ENCODE measurements at places on chromosomes 1 and 21. TPM values are rescaled to one million over a fixed set of nuclear protein-coding genes. Genes with fewer than 3 reads are reported as not detected.

GRCh38 chr1:3618881-3619671 is 5.7 kb upstream of the TPRG1L start:
- peak; percentile 87 for DNase-seq

GRCh38 chr1:185825556-185825955 is 91.4 kb downstream of the HMCN1 start:
- no peak for DNase-seq

GRCh38 chr1:113479713-113480676 is 89.7 kb downstream of the MAGI3 start:
- no peak for DNase-seq

DNA sequence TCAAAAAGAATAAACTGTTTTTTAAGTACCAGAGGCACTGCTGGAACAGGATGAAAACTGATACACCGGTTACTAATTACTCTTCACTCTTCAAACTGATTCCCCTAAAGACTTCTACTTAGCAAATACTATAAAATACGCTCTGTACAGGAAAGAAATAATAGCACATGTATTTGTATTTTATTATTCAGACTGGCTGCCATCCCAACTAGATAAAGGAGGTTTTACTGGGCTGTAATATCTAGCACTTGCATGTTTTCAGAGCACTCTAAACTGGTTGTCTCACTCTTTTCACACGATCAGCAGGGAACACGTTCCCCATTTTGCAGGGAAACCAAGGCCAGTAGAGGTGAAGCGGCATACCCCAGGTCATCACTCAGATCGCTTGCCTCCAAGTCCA is 9.2 kb downstream of the SMIM12 start:
- no peak for DNase-seq

- no peak for DNase-seq
Observed at GRCh38 chr1:224235813-224236493, 52.9 kb downstream of the DEGS1 start.

DNA sequence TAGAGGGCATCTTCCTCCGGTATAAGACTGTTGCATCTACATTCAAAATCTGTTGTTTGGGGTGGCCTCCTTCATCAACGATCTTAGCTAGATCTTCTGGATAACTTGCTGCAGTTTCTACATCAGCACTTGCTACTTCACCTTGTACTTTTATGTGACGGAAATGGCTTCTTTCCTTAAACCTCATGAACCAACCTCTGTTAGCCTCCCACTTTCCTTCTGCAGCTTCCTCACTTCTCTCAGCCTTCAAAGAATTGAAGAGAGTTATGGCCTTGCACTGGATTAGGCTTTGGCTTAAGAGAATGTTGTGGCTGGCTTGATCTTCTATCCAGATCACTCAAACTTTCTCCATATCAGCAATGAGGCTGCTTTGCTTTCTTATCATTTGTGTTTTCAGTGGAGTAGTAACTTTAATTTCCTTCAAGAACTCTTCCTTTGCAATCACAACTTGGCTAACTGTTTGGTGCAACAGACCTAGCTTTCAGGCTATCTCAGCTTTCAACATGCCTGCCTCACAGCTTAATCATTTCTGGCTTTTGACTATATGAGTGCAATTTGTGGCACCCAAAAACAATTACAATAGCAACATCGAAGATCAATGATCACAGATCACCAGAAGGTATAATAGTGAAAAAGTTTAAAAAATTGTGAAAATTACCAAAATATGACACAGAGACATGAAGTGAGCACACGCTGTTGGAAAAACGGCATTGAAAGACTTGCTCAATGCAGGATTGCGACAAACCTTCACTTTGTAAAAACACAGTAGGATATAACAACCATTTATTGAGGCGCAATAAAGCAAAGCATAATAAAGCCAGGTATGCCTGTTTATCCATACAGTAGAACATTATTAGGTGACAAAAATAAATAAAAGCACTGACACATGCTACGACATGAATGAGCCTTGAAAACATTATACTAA is 56.7 kb upstream of the GFI1 start:
- no peak for DNase-seq

- DNase-seq = no peak
Observed at GRCh38 chr1:151512326-151512725, 1.1 kb downstream of the CGN start.

- DNase-seq = no peak
Observed at GRCh38 chr1:28176492-28177470, at the start of gene PTAFR. Gene PTAFR, minus strand, starts transcription at chr1:28176690. Its CDS starts 25,669 bp downstream, at chr1:28151021.

GRCh38 chr1:3463013-3463385 is 8.5 kb downstream of the ARHGEF16 start:
- no peak for DNase-seq

DNA sequence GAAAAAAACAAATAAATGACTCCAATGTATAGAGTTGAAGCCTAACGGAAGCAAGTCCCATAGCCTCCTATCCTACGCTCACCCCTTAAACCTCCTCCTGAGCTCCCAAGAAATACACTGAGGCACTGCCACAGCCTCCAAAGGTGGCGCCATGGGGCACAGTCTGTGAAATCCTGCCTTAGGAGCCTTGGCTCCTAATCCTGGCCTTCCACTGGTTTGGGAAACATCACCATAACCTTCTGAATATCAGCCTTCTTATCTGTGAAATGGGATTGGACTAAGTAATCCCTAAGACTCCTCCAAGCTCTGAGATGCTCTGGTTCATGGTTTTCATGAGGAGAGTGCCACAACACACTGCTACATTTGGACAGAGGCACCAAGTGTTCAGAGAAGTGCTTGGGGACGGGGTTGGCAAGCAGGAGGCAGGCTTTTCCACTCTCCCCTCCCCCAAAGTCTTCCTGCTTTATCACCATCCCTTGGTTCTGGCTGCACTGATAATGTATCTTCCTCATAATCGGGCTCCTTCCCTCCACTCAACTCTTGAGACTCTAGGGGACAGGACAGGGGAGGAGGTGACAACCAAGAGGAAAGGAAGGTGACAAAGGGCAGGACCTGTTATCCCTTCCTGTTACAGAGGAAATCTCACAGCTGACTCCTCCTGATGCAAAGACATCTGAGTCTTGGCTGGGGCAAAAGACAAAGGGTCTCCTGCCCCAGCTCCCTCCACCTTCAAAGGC is 2.7 kb downstream of the SLAMF7 start:
- no peak for DNase-seq

- DNase-seq = no peak
Observed at GRCh38 chr1:201596101-201596868, 57.4 kb downstream of the NAV1 start.

GRCh38 chr1:15727866-15728534 is 8.1 kb upstream of the SLC25A34 start:
- DNase-seq = no peak

DNA sequence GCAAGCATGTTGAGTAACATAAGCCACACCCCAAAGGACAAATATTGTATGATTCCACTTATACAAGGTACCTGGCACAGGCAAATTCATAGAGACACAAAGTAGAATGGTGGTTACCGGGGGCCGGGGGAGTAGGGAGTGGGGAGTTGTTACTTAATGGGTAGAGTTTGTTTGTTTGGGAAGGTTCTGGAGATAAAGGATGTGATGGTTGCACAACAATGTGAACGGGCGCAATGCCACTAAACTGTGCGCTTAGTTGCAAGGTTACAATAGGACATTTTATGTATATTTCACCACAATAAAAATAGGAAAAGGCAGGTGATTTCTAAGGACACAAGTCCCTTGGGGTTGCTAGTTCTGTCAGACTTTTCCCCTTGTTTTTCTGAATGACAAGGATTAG is 516.6 kb downstream of the KIF26B start:
- DNase-seq = no peak

DNA sequence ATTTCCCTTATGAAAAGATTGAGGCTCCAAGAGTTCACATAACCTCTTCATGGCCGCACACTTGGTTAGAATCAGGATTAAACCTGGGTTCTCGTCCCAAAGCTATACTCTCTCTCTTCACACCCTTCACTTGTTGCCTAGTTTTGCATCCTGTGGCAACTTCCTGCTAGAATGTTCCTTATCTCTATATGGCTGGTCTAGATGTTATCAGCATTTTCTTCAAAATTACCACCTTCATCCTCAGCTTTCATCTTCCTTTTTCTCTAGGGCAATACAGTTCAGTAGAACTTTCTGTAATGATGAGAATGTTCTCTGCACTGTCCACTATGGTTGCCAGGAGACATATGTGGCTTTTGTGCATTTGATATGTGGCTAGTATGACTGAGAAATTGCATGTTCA is 31.1 kb upstream of the BCAR3 start:
- DNase-seq = no peak

- DNase-seq = peak; percentile 31
Observed at GRCh38 chr1:100322436-100323211, 29.7 kb upstream of the CDC14A start.

DNA sequence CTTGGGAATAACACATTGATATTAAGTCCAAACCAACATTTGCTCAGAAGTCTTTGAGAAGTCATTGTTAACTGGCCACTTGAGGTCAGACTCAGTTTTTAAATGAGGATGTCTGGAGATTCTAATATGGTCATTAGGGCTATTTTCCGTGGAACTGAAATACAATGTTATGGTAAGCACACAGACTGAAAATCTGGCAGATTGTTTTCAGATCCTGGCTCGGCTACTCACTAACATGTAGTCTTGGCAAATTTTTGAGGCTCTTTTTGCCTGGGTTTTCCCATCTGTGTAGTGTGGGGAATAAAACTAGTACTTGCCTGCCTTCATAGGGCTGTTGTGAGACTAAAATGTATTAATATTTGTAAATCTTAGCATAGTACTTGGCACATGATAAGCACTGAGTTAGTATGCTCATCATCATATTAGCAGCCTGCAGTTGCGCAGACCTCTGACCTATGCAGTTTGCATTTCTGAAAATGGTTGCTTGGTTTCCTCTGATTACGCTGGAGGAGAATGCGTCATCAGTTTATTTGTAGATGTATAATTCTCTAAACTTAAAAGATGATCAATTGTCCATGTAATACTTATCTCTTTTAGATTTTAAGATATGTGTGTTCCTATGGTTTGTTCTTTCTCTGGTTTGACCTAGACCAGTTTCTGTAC is 100.8 kb downstream of the C1orf21 start:
- no peak for DNase-seq

DNA sequence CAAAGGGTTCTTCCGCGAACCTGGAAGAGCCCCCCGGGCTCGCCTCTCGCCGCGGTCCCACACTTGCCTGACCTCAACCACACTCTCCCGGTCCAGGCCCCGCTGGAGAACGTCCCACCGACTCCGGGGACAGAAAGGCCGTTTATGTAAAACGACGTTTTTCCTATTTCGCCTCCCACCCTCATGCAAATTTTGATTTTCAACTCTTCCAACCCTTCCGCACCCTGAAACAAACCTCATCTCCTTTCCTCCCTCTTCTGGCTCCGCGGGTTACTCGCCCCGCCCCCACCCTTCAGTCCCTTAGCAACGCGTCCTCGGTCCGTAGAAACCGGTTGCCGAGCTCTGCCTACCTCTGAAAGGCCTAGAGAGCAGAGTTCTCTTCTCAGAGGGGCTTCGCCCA is at the start of gene C1orf141:
TSS of gene C1orf141 (minus strand) at position 276 of the 400 bp plus-strand sequence. CDS start 7,730 bp downstream, outside the sequence.
- DNase-seq = no peak

DNA sequence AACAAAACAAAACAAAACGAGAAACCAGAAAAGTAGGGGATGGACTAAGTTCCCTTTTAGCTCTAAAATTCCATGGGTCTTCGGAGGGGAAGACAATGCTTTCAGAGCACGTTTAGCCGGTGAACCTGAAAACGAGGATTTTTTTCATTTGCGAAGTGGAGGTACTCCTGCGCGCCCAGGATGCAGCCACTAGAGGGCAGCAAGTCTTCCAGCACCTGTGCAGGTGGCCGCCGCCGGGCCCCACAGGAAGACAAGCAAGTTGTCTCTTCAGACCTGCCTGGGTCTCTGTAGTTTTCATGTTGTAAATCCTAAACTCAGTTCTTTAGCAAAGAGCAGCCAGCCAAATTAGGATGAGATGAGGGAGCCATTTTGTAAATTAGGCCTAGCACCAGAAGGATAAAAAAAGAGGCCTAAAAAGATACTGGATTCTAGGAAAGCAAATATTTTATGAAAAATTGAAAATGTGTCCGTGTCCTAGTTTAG is 17.7 kb upstream of the SNX27 start:
- peak; percentile 89 for DNase-seq

DNA sequence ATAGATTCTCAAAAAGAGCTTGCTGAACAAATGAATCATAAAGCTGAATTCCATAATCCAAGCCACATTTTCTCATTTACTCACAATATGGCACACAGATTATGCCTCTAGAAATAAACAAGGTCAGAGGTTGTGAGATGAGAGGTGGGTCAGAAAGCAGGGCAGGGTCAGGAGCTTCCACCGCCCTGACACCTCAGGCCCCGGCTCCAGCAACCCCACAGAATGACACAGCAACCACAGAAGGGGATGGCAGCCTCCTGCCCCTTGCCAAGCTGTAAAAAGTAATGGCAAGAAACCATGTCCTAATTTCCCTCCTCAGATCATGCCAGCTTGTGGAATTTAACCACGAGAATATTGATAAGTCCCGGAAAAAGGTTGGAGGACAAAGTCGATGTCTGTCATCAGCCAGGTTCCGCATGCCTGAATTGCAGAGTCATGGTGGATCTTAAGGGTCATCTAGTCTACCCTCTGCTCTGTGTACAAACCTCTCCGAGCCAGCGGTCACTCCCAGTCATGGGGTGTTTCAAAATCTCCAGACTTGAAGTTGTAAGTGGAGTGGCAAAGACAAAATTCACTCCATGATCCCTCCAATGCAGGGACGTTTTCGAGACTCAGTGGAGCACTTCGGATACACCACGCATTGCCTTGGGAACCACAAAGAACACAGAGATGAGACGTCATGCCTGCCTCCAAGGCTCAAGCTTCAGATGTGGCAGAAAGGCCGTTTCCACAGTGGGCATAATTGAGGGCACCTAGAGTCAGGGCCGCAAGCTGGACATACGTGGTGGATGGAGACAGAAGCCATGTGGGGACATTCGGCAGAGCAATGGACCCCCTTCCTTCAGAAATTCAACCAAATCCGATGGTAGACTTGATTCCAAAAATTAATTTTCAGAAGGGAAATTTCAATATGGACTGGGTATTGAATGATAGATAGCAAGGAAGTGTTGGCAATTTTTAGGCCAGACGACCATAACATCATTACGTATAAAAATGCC is 254.0 kb downstream of the TOMM20 start:
- peak; percentile 51 for DNase-seq

DNA sequence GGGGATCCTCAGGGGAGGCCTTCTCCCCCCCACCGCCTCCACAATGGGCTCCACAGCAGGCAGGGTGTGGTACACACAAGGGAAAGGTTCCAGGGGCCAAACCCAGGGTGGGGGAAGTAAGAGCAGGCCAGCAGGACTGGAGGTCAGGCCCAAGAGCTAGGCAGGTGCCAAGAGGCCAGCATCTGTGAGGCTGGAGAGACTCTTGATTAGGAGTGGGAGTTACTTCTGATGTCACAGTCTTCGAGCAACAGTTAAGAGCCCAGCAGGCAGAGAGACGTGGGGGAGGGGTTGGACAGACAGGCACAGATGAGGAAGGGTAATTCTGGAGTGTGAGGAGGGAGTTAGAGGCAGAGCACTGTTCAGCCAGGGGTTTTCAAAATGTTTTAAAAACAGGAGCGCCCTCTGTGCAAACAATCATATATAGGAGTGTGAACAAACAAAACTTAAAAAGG is 55.8 kb downstream of the SLC9A1 start:
- DNase-seq = peak; percentile 84

The GPR153 gene
- polyA plus RNA-seq = 7.1 TPM

The PIK3C2B gene
- polyA plus RNA-seq = 18.8 TPM

The AMY2A gene
- not detected for polyA plus RNA-seq

The LYPD8 gene
- polyA plus RNA-seq = not detected

The SFN gene
- 7.3 TPM for polyA plus RNA-seq

The S100A9 gene
- polyA plus RNA-seq = 1.9 TPM

The ANGPTL7 gene
- polyA plus RNA-seq = 50.5 TPM

The SLAMF6 gene
- not detected for polyA plus RNA-seq
